ENCODE measurements at places on chromosomes 1 and 21.
A peak's percentile ranks its signal among the peaks of the same experiment; 100 is the strongest.

DNA sequence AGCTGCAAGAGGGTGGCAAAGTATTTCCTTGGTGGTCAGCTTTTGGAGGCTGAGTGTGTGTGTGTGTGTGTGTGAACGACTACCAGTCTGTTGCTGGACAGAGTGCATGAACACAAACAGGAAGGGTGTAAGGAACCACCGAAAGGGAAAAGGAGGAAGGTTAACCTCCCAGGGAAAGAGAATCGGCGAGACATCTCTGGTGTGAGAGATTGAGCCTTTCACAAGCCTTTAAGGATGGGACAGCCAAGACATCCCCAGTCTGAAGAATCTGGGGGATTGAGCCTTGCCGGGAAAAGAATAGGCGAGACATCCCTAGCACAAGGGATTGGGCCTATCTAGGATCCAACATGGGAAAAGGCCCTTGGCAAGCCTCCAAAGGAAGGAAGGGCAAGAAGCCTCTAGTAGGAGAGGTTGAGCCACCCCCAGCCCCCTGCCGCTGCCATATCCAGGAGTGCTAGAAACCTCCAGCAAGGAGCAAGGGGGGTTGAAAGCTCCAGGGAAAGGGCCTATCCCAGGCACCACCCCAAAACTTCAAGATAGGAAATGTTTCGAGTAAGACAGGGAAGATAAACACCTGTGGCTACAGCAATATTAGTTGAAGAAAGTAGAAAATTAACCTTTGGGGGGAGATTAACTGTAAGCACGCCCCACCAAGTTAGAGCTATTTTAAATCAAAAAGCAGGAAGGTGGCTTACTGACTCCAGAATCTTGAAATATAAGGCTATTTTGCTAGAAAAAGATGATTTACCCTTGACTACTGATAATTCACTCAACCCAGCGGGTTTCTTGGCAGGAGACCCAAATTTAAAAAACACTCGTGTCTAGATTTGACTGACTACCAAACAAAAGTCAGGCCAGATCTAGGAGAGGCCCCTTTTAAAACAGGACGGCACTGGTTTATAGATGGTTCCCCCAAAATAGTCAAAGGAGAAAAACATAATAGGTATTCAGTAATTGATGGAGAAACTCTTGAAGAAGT, 3.2 kb downstream of the TEX50 start:
- DNase-seq, result no peak

DNA sequence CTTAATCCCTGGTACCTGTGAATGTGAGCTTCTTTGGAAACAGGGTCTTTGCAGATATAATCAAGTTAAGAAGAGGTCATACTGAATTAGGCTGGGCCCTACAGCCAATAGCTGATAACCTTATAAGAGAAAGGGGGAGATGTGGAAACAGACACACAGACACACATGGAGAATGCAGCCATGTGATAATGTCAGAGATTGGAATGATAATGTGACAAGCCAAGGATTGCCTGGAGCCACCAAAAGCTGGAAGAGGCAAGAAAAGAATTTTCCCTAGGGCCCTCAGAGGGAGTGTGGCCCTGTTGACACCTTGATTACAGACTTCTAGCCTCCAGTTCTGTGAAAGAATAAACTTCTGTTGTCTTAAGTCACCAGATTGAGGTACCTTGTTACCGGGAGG, 114.5 kb upstream of the SOD1 start:
- no peak for DNase-seq

DNA sequence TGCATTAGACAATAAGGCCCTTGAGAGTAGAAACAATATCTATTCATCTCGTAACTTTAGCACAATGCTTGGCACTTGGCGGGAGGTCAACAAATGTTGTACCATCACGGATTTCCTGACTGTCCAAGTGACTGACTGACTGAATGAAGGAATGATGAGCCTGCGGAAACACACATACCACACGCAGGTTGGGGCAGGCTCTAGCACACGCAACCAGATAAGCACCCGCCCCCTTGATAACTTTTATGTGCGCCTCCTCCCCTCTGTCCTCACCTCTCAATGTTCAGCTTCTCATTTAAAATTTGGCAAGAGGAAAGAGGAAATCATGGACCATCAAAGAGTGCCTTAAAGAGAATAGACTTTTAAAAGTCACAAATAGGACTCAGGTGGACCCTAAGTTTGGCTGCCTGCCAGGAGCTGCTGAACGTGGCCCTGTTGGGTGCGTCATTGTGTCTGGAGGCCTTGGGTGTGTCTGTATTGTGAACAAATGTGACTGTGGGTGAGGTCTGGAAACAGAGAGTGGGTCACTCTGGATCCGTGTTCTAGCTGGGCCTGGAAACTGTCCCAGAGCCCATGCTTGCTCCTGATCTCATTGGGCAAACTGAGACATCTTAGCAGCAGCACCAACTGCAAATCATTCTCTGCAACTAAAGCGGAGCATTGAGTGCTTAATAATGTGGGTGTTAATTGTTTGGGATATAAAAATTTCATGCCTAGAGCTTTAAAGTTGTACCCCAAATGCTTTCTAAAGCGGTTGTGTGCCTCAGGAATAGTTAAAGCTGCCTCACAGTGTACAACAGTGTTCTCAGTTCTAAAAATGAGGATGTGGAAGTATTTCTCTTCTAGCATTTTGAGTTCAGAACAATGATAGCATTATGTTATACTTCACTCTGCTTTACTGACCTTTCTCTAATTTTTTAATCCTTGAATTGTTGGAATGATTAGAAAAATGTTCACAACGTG, 47.6 kb upstream of the ABCG1 start:
- no peak for DNase-seq

DNA sequence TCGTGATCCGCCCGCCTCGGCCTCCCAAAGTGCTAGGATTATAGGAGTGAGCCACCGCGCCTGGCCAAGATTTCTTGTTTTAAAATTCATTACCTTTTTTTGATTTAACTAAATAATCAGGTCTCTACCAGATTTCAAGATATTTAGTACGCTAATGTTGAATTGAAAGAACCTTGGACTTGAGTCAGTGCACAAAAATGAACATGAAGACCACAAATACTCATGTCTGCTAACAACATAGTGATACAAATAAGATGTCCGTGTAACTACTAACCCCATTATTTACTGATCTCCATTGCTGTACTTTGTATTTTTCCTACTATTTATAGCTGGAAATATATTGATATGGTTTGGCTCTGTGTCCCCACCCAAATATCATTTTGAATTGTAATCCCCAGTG, 16.4 kb downstream of the MPZL1 start:
- DNase-seq, result no peak

DNA sequence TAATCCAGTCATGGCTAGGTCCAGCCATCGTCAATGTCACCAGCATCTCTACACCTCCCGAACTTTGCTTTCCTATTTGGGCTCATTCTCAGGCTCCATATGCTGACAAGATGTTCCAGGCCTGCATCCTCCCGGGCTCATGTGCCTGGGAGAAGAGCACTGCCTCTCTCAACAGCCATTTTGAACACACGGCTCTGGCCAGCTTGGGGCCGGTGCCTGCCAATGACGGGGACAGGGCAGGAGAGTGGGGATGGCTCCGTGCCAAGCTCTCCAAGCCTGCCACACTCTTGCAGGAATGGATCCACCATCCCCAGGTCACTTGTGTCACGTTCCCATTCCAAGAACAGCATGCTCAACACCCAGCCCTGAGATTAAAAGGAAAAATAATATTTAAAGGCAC, 61.4 kb upstream of the PAX7 start:
- no peak for DNase-seq

DNA sequence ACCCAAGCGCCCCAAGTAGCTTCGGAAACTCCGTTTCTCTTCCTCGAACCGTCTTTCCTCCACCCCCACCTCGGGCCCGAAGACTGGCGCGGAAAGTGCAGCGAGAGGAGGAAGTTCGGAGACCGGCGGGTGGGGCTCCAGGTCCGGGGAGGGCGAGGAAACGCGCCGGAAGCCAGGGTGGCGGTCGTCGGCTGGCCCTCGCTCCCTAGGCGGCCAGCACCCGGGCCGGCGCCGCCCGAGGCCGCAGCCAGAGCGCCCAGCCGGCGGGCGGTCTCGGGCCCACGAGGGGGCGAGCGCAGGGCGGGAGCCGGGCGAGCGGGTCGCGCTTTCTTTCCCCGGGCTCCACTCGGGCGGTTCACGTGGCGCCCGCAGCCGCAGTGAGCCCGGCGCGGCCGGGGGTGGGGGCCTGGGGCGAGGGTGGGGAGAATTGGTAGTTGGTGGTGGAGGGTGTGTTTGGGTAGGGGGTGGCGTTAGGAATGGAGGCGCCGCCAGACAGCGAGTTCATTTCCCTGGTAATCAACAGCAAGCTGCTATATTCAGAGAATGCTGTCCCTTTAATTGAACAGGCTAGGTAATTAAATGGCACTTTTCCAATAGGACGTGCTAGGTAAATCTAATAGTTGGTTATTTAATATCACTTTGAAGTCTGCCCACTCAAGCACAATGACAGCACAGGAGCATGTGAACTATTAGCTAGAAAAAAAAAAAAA, 6.7 kb downstream of the LMO4 start:
- DNase-seq, result peak; percentile 24

DNA sequence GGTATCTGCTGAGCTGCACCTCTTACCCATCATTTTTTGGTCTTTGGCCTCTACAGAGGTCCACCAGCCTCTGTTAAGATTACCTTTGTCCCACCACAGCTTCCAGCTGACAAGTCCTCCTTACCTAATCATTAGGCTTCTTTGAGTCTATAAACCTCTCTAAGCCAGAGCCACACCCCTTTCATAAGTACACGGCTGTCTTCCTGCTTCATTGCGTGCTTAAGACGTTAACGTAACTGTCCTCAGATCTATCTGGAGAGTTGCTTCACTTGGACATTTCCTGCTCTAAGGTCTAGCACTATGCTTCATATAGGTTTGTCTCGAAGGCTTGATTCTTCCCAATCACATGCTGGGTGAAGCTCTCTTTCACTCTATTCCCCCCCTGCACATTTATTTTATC, 71.0 kb upstream of the CACHD1 start:
- no peak for DNase-seq

DNA sequence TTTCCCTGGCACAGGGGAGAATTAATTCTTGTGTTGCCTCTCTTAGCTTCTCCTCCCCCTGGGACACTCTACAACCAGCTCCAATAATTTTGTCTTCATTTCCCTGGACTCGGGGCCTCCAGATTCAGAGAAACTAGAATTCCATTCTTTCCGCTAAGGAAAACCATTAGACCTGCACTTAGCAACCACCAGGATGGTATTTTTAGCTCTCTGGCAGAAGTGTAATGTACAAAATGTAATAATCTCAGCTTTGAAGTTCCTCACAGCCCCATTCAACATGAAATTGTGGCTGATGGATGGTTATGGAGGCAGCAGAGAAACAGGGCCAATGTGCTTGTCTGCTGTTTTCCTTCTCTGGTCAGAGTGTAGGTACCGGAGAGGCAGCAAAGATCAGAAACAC, 113.8 kb downstream of the KCND3 start:
- no peak for DNase-seq

GRCh38 chr1:228032041-228032440, 25.2 kb downstream of the WNT3A start:
- DNase-seq, result no peak

GRCh38 chr1:22452481-22452957, 868 bp downstream of the ZBTB40 start:
- no peak for DNase-seq

- no peak for DNase-seq
Measured at GRCh38 chr1:41608211-41608610, 123.7 kb upstream of the EDN2 start.

GRCh38 chr1:22321917-22322316, 129.7 kb upstream of the ZBTB40 start:
- DNase-seq, result no peak

DNA sequence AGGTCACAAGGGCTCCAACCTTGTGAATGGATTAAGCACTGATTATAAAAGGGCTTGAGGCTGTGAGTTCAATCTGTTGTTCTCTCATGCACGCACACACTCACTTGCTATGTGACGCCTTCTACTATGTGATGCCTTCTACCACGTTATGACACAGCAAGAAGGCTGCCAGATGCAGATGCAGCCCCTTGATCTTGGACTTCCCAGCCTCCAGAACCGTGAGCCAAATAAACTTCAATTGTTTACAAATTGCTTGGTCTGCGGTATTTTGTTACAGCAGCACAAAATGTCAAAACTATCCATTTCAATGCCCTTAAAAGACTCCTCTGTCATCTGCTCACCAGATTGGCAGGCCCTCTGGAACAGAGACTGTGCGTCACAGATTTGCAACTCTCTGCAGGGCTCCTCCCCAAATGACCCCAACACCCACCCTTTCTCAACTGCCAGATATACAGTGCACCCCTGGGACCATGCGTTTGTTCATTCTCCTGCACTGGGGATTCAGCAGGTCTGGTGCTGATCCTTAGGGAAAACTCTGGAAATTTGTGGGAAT, 47.8 kb upstream of the KANK4 start:
- no peak for DNase-seq

DNA sequence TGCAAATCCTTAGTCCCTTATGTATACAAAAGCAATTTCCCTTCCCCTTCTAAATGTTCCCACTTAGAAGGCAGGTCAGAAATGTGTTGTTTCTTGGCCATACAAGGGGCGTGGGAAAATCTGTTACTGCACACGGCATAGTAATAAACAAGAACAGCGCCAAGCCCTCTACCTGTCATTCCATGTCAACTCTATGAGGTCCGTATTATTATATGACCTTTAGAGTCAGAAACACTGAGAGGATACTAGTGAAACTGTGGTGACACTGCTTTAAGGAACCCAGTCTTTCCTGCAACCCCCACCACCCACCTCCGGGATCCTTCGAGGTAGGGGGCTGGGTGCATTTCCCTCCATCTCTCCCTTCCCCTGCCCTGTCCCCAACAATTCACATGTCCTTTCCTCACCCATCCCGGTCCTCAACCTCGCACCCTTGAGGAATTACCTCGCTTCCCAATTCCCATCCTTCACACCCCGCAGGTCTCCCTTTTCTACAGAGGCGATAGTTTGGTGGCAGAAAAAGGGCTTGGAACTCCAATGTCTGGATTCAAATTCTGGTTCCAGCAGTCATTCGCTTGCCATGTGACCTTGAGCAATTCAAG, 647 bp downstream of the SDHB start:
- no peak for DNase-seq

Data from NCI-H1930 (cell line).